ENCODE measurements at places on chromosomes 13 and 19.

DNA sequence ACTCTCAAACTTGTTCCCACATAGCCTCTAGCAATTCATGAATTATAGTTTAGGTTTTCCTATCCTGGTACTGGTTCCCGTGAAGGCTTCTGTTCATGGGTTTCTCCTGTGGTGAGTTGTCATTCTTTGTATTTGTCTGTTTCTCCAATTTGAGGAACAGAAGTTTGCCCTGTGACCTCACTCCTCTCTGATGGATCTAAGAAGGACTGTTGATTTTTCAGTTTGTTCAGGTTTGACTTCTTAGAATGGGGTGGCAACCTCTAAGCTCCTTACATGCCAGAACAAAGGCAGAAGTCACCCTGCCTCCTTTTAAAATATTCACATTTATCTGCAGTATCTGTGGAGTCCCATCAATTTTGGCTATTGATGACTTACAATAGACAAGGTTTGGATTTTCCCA, 354.0 kb downstream of the SPRY2 start:
- no peak for DNase-seq

DNA sequence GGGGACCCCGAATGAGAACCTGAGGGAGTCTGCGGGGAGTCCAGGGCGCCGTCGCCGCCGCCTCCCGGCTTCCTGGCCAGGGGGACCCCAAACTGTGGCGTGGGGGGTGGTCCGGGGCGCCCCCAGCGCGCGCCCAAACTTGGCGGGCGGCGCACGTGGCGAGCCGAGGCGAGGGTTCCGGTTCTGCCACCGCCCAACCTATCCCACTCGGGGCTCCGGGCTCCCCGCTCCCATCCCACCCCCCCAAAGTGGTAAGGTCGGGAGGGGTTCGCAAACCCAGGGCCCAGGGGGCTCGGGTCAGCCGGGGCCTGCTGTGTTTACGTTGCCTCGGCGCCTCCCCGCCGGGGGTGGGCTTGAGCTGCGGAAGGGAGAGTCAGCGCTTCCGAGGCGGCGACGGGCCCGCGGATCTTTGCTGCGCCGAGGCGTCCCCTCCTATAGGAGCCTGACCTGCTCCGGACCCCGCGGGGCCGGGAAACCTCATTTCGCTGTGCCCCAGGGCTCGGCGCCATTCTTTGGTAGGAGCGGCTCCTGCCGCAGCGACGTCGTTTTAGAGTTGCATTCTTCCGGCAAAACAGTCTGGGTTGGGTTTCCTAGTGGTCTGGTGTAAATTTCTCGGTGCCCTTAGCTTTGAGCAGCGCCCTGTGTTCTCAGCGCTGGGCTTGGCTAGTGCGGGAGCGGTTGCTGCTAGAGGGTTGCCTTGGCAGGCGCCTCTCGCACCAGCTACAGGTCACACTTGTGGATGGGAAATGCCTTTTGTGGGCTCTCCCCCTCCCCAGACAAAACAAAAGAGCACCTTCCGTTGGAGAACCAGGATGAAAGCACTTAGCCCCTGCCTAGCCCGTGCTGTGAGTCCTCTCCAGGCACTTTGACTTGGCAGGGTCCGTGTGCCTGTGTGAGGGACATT, 1.2 kb downstream of the DAZAP1 start:
- no peak for DNase-seq

GRCh38 chr13:85709072-85709471, 90.1 kb downstream of the SLITRK6 start:
- no peak for DNase-seq

DNA sequence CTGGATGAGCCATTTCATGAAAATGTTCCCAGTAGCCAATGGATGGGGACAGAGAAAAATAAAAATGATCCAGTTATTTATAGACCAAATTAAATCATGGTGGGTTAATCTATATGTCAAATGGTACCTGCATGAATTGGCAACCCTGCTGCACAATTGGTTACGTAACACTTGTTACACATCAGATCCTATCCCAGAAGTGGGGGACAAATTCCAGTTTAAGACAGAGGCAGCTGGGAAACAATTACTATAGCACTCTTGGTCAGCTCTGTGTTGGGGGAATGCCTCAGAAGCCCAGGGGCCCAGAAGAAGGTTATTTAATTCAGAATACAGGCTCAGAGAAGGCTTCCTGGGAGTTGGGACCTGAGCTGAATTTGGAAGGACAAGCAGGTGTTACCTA, 81.1 kb upstream of the FLT1 start:
- DNase-seq = no peak

DNA sequence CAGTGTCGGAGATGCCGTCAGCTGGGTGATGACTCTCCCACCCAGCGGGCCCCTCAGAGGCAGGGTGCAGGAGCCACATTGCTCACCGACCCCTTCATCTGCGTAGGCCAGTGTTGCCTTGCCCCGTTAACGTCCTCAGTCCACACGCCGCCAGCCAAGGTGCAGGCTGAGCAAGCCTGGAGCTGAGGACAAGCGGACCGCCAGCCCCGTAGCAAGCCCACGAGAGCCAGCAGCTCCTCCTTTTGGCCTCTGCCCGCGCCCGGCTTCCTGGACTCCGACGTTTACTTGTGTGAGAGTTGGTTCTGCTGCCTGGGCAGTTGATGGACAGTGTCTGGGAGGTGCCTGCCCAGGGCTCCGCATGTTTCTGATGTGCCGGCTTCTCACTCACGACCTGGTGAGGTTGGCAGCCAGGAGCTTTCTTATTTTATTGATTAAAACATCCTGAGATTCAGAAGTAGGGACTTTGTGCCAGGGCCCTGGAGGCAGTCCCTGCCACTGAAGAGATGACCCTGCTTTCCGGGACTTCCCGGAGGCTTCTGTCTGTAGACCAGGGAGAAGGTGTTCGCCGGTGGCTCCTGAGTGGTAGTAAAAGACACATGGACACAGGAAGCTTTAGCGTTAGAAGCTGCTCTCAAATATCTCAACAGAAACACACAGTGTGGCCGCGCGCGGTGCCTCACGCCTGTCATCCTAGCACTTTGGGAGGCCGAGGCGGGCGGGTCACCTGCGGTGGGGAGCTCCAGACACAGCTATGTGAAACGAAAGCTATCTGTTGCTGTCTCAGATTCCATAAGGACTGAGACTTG, 5.8 kb downstream of the DAZAP1 start:
- DNase-seq = no peak

DNA sequence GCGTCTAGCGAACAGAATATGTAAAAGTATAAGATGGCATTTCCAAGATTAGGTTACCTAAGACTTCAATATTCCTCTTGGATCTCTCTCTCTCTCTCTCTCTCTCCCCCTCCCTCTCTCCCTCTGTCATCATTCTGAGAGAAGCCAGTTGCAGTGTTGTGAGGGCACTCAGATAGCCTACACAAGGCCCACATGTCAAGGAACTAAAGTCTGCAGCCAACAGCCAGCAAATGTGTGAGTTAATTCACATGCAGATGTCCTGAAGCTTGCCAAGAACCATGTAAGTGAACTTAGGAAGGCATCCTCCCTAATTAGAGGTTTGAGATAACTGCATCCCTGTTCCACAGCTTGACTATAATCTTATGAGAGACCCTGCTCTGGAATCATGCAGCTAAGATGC, 822.9 kb upstream of the PRR20A start:
- DNase-seq = no peak

- DNase-seq = no peak
These were observed 30.3 kb upstream of the SEMA6B start for GRCh38 chr19:4589579-4590410.

DNA sequence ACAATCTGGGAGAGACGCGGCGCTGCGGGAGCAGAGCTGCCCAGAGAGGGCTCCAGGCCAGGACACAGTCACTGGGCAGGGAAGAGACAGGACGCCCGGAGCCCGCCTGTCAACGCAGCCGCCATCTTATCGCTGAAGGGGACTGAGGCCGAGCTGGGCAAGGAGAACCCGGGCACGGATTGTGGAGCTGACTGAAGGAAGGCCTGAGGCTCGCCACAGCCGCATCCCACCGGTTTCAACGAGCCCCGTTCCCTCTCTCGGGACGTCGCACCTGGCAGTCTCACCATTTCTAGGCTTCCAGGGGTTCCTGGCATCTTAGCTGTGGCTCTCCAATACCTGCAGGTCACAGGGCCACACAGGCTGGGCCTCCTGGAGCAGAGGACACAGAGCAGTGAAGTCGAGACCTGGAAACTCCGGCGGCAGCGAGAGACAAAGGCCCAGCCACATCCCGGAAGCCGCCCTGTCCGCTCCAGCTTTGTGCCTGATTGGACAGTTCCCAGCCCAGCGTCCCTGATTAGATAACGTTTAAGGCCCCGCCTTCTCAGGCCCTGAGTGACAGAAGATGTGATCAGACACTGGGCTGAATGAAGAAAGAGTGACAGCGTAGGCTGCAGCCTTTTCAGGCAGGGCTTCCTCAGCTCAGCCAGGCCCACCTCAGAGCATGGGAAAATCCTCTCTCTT, at the start of gene ZNF91:
Gene ZNF91 (minus strand): TSS at position 431 of the 681 bp plus-strand sequence. CDS start 117 bp downstream, at position 314.
- peak; percentile 84 for DNase-seq

GRCh38 chr19:7918615-7919421, 1.3 kb upstream of the SNAPC2 start:
- no peak for DNase-seq

DNA sequence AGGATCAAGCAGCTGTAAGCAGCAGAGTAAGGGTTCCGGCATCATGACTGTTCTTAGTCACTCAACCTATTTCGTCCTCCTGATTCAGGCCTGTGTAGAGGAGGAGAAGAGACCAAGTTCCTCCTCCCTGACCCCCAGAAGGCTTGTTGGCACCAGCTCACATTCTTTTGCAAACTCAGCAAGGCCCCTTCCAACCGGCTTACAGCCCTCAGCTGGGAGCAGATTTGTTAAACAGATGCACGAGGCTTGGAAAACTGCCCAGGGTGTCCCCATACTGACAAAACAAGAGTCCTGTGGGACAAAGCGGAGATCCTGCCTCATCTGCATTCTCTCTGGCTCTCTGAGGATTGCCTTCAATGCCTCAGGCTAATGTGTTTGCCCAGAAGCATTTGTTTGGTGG, 113.2 kb upstream of the SOX21 start:
- no peak for DNase-seq

DNA sequence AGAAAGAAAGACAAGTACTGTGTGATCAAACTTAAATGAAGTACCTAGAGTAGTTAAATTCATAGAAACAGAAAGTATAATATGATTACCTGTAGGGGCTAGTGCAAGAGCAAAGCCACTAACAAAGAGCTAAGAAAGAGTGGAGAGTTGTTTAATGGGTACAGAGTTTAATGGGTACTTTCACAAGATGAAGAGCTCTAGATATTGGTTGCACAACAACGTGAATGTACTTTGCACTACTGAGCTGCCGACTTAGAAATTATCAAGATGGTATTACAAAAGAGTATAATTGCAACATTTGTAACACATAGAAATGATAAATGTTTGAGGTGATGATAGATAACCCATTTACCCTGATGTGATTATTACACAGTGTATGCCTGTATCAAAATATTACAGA, 140.3 kb upstream of the GPC6 start:
- DNase-seq = no peak

DNA sequence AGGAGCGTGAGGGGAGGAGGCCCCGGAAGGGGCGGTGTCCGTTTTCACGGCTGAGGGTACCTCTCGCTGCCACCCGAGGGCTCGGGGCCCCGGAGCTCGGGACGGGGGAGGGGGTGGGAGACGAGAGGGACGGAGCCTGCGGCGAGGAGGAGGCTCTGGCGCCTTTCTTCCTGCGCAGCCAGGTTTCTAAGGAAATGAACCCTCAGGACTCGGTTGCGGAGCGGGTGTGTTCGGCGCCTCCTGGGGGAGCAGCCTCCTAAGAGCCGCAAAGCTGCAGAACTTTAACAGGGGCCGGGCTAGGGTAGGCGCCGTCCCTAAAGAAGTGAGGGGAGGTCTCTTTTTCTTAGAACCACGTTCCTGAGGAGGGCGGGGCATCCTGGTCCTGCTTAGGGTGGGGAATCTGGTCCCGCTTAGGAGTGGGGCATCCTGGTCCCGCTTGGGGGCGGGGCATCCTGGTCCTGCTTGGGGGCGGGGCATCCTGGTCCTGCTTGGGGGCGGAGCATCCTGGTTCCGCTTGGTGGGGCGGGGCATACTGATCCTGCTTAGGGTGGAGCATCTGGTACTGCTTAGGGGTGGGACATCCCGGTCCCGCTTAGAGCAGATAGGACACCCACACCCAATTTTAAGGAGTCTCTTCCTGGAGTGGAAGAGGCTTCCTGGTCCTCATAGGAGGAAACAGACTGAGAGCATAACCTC, 6.2 kb downstream of the SYT5 start:
- no peak for DNase-seq

- no peak for DNase-seq
These were observed 17.8 kb downstream of the NFILZ start for GRCh38 chr19:8648240-8648639.

DNA sequence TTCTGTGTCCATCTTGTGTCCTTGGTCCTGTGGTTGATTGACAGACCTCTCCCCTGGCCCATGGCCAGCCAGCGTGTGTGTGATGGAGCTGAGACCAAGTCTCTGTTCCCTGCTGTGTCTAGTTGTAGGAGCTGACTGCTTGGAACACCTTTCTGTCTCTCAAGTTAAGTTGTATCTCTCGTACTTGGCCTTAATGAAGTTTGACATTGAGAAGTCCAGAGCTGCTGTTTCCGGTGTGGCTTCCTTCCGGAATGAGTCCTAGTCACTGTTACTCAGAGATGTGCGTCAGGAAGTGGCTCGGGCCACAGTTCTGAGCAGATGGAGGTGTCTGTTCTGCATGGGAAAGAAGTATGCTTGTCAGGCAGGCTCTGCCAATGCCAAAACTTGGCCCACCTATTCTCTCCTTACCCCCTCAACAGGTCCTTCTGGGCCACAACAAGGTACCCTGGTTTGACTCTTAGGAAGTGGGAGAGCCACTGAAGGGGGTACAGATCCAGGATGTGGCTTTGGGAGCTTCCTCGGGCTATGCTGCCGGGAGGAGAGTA, 54.3 kb downstream of the GATAD2A start:
- DNase-seq = peak; percentile 42

GRCh38 chr19:1211494-1212234, 6.1 kb downstream of the STK11 start:
- no peak for DNase-seq

- DNase-seq = peak; percentile 0
These were observed 122.9 kb downstream of the OLFM4 start for GRCh38 chr13:53151336-53152056.

GRCh38 chr13:20150561-20150960, 10.3 kb downstream of the GJA3 start:
- DNase-seq = no peak

DNA sequence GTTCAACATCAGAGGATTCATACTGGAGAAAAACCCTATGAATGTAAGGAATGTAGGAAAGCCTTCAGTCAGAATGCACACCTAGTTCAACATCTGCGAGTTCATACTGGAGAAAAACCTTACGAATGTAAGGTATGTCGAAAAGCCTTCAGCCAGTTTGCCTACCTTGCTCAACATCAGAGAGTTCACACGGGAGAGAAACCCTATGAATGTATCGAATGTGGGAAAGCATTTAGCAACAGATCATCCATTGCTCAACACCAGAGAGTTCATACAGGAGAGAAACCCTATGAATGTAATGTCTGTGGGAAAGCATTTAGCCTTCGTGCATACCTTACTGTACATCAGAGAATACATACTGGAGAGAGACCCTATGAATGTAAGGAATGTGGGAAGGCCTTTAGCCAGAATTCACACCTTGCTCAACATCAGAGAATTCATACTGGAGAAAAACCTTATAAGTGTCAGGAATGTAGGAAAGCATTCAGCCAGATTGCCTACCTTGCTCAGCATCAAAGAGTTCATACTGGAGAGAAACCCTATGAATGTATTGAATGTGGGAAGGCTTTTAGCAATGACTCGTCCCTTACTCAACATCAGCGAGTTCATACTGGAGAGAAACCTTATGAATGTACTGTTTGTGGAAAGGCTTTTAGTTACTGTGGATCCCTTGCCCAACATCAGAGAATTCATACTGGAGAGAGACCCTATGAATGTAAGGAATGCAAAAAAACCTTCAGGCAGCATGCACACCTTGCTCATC, 15.4 kb downstream of the ZNF570 start:
- no peak for DNase-seq

GRCh38 chr13:70960841-70961443, 852.7 kb upstream of the KLHL1 start:
- DNase-seq = no peak

Measured in stimulated activated CD8-positive, alpha-beta memory T cell treated with anti-CD3 and anti-CD28 coated beads, Interleukin-2, amount 100 ng/mL, for 1 hour (primary cell).